ENCODE measurements at places on chromosomes 4 and X.

- no peak for ATAC-seq
These were observed 176.0 kb upstream of the WDFY3 start for GRCh38 chr4:85142451-85142850.

DNA sequence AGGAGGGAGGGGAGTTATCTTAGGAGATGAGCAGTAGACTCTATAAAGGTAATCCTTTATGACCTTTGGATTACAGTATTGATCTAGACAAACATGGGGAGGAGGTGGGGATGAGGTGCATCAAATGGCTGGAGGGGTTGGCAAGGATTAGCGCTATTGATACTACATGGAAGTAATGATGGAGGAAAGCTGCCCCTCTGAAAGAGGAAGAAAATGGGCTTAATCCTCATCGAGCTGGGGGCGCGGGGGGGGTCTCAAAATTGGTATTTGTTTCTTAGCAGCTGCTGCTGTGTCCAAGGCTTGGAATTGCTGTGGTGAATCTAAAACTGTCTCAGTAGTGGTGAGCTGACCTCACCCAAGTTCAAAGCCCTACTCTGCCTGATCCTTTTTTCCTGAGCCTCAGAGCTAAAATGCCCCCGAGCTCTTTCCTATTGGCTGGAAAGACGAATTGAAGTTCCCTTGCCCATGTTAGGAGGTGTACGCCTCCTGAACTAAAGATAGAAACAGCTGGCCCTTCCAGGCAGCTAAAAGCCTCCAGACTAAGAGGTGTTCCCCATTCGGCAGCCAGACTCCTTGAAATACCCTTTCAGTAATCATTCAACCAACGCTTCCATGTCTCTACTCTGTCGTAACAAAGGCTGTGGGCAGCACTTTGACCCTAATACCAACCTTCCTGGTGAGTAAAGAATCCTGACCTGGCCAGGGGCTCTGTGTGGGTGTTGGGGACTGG is at the start of gene ITGB1BP2:
Gene ITGB1BP2, plus strand, starts transcription at position 556 of the 730 bp plus-strand sequence. Its CDS starts 57 bp downstream, at position 613.
- no peak for ATAC-seq

DNA sequence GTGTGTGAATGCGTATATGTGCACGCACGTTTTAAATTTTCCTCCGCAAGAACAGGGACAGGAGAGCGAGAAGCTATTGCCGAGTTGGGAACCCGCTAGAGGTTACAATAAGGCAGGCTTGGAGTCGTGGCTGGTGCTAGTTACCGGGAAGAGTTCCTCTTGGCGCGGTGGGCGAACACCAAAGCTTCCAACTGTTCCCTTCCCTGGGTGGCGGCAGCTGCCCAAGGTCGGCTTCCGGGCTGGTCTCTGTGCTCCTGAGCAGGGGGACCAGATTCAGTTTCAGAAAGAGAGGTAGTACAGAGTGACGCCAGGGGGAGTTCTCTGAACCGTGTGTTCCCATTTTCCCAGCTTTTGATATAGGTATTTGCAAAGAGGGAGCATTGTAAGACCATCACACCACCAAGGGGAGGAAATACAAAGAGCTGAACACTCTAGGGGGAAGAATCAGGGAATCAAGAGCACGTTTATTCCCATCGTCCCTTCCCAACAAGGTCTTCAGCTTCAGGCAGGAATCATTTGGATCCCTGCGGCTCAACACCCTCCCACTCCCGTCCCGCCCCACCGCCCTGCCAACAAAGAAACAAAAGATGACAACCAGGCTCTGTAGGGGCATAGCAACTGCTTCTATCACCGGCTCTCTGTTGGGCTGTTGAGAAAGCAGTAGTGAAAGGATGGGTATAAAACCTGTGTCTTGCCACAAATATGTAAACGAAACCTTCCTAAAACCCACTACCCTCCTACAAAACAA is 113.6 kb upstream of the TEX13C start:
- ATAC-seq: no peak

- no peak for ATAC-seq
These were observed 50.5 kb upstream of the CBR4 start for GRCh38 chr4:169060391-169061091.

- no peak for ATAC-seq
These were observed 50.6 kb upstream of the GATB start for GRCh38 chr4:151811403-151811802.

DNA sequence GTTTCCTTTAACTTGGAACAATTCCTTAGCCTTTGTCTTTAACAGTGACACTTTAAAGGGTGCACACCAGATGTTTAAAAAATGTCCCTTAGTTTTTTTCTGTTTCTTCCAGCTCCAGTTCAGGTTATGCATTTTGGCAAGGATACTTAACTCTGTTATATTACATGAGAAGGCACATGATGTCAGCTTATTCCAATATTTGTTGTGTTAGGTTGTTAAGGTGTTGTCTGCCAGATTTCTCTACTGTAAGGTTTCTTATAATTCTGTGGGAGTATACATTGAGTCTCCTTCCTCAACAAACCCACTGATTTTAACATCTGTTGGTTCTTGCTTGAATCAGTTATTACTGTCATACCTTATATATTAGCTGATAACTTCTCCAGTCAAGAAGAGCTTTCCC is 33.3 kb downstream of the REST start:
- no peak for ATAC-seq

- no peak for ATAC-seq
These were observed 271.2 kb upstream of the SMIM31 start for GRCh38 chr4:164482758-164483157.

Data from esophagus mucosa (tissue), 1 donor.